ENCODE measurements at places on chromosomes 2 and 18.

- DNase-seq, result no peak
These were observed 89.1 kb downstream of the ABCA12 start for GRCh38 chr2:215049341-215049740.

- no peak for DNase-seq
These were observed 66.0 kb downstream of the CSRNP3 start for GRCh38 chr2:165535471-165535870.

- DNase-seq, result no peak
These were observed 83.9 kb downstream of the ACTR3 start for GRCh38 chr2:113973810-113974209.

DNA sequence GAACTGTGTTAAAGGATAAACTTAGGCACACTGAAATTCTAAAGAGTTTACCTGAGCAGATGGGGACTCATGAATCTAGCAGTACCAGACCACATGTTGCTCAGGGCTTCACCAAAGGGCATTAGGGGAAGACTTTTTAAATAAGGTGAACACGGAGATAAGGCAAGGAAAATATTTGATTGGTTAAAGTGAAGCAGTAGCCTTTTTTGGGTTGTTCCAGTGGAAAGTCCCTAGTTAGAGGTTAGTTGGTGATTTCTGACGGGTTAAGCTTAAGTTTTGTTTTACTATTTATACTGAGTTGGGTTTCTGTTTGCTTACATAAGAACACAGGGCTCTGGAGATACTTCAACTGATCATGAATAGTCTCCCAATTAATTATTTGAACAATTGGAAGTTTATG, 722.5 kb downstream of the SOCS6 start:
- DNase-seq, result no peak

- DNase-seq, result no peak
These were observed 85.5 kb upstream of the PXDN start for GRCh38 chr2:1829796-1830195.

DNA sequence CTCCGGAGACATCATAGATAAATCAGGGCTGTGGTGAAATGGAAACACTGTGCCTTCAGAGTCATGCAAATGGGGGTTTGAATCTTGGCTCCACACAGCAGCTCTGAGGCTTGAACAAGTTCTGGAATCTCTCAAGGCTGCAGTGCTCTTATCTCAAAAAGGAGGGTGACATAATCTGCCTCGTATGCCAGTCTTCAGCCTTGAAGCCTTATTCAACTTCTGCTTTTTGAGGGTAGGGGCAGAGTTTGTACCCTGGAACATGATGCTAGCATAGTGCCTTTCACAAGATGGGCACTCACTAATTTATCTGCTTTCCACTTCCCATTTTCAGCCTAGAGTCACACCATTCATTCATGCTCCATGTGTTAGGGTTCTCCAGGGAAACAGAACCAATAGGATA, 42.3 kb downstream of the GATA6 start:
- no peak for DNase-seq

GRCh38 chr18:44134447-44134846, 546.2 kb upstream of the SETBP1 start:
- DNase-seq, result no peak
